A549 (cell line): ENCODE measurements at places on chromosomes 7 and 10. TPM values are rescaled to one million over a fixed set of nuclear protein-coding genes. Genes with fewer than 3 reads are reported as not detected.

ASAH2 gene
- 0.17 to 0.63 TPM (median 0.21 TPM) in 3 replicates for polyA plus RNA-seq

NPSR1 gene
- not detected in 3 replicates for polyA plus RNA-seq

DNA sequence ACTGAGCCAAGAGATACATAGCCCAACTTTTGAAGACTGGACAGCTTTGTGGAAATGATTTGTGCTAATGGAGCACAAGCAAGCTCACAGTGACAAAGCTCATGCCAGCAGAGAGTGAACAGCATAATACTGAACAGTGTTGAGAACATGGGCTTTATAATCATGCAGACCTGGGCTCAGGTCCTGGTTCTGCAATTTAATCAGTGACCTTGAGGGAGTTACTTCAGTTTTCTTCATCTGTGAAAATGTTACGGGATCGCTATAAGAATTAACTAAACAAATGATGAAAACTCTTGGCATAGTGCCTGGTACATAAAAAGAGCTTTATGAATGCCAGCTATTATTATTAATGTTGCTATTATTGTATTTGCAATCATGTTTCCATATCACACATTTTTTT lies 690.5 kb upstream of the LRRN3 start:
- DNase-seq = no peak

- no peak for DNase-seq
Measured at GRCh38 chr7:103626776-103627175, 180.8 kb upstream of the SLC26A5 start.

- no peak for DNase-seq
Measured at GRCh38 chr7:116802144-116802745, 60.1 kb upstream of the CAPZA2 start.

GRCh38 chr7:141123522-141123921 lies 49.7 kb downstream of the TMEM178B start:
- no peak for DNase-seq

DNA sequence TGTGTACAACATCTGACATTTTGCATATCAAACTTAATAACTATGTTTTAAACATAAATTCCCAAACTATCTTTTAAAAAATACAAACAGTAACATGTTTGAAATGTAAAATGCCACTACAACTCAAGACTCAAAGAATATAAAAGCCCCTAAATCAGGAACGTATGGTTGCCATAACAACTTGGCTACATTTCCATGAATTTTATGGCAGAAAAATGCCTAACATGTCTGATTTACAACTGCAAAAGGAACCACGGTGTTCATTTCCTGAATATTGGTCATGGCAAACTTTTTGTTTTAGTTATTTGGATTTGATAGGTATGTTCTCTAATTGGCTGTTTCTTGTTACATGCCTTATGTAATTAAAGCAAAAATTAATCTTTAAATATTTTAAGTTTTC lies 2.0 kb downstream of the SOSTDC1 start:
- no peak for DNase-seq

DNA sequence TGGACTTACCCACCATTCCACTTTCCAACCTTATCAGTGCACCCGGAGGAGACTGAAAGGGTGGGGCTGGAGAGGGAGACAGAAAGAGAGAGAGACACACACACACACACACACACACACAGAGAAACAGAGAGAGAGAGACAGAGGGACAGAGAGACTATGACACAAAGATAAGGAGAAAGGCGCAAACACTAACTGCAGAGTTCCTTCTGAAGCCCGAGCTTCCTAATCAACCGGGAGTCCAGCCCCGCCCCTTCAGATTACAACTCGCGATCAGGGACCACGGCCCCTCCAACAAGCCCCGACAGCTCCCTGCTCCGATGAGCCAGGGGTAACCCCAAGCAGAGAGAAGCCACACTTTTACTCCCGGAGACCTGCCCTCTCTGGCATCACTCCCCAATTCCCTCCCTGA lies 499 bp downstream of the GAL3ST4 start:
- no peak for DNase-seq
